Stimulated activated CD4-positive, alpha-beta T cell treated with anti-CD3 and anti-CD28 coated beads, Interleukin-1b, Interleukin-23, amount 100 ng/mL, for 1 hour (primary cell): ENCODE measurements at places on chromosomes 1 and 21.

GRCh38 chr1:75130865-75131564 is 3.2 kb upstream of the LHX8 start:
- no peak for DNase-seq

GRCh38 chr1:14937288-14937949 is 216.1 kb upstream of the TMEM51 start:
- no peak for DNase-seq

GRCh38 chr1:183996396-183996795 is 41.1 kb downstream of the COLGALT2 start:
- DNase-seq: no peak

DNA sequence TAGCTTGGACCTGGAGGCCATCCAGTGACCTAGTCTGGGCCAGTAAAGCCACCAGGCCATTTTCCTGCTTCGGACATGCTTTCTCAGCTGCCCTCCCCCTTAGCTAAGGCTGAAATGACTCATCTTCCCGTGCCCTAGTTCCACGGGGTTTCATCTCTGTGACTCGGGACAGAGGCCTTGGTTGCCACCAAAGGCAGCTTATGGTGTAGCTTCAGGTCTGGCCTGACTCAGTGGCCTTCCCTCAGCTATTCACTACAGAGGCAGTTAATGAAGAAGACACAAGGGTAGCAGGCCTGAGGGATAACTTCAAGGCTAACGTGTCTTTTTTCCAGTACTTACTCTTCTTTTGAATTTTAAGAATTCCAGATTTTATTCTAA is 82.4 kb downstream of the PBX1 start:
- no peak for DNase-seq

- DNase-seq: no peak
Observed at GRCh38 chr21:26813426-26813998, 31.7 kb downstream of the ADAMTS1 start.
